ENCODE measurements at places on chromosomes 2 and 18.

DNA sequence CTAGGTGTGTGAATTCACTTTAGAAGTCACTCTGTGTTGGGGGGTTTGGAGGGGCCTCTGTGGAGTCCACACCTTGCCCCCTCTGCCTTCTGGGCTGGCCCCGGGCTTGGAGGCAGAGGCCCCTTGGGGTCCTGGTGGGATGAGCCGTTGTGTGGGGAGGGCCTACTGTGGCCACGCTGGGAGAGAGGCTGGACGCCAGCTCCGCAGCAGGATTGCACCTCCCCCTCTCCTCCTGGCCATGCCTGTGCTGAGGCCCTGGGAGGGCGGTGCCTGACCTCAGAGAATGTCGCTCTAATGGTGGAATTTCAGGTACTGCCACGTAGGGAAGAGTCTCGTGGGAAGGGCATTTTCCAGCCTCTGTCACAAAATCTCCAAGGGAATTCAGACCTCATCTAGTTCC is 237.0 kb downstream of the ATAD2B start:
- no peak for DNase-seq

- no peak for DNase-seq
Observed at GRCh38 chr2:74481961-74482800, 617 bp downstream of the CCDC142 start.

- DNase-seq, result no peak
Observed at GRCh38 chr2:126634273-126634861, 21.6 kb upstream of the GYPC start.

DNA sequence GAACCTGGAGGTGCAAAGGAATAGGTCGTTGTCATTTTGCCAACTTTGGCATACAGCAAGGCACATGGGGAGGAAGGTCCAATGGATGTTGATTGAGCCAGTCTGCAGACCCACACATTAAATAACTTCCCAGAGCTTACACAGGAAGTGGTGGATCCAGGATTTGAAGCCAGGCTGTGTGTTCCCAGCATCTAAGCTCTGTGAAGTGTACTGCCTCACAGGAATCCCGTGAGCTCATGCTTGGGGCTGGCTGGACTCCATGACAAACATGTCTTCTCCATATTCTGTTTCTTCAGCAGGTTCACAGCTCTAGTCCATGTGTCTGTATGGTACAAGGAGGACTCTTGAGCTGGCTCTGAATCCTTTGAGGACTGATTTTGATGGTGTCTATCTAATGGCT is 63.9 kb downstream of the KLHL29 start:
- no peak for DNase-seq

- no peak for DNase-seq
Observed at GRCh38 chr2:84938194-84938879, 32.6 kb upstream of the KCMF1 start.

DNA sequence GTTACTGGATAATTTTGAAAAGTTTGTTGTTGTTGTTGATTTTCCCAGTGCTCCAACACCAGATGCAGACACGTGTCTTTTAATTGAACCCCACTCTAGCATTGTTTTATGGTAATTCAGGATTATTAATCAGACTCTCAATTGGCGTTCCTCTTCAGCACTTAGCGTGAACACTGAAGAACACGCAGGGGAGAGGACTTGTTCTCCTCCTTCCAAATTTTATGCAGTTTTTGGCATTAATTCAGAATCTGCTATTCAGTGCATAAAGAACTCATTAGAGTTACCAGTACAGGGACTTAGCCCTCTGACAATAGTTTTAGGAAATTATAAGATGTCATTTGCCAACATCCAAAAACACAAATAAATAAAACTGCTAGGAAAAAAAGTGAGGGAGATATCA is 75.5 kb downstream of the SNTG2 start:
- DNase-seq, result no peak

DNA sequence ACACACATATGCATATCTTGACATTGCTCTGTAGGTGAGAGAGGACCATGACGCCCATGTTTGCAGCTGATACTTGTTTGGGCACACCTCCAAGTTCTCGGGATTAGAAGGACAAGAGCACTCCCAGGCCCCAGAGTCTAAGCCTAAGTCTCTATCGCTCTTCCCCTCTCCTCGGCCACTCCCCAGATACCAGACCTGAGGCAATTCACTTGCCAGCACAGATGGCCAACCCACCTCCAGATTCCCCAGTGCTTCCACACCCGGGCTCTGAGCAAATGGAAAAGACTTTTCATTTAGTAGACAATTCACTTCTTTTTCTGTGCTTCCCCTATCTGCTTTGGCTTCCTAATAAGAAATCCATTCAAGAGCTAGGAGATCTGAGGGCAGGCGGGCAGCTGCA is 32.9 kb downstream of the EHD3 start:
- DNase-seq, result no peak

GRCh38 chr2:69715964-69716363 is 26.0 kb upstream of the ANXA4 start:
- DNase-seq, result no peak

DNA sequence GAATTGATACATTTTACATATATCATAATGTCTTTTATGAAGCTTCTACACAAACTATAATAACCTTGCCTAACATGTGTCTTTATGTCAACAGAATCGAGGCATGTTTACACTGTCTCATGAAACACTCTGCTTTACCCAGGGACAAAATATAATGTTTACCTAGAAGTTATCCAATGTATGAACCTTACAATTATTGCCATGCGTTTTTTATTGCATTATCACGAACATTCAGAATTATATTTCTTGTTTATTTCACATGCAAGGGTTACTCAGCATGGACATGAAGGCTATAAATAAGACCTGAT is 19.8 kb downstream of the LONRF2 start:
- no peak for DNase-seq

DNA sequence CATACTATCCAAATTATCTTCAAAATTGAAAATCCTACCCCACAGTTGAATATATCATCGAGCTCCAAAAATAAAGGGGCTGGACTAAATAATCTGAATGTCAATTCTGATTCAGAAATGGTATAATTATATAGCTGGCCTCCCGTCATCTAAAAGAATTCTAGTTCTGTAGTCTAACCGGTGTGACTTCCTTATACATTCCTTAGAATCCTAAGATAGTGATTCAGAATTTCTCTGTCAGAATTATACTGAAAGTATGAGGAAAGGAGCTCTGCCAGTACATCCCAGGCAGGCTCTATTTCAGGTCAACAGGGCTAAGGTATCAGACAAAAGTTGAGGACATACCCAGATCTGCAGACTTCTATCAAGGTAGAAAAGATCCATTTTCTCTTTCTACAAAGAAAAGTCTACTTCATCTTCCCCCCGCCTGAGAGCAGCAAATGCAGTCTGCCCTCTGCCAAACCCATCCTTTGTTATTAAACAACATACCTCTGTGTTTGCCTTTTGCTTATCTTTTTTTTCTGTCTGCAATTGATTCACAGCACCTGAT is 128.5 kb downstream of the METTL4 start:
- DNase-seq, result no peak

- no peak for DNase-seq
Observed at GRCh38 chr2:138724327-138724726, 55.9 kb downstream of the NXPH2 start.

DNA sequence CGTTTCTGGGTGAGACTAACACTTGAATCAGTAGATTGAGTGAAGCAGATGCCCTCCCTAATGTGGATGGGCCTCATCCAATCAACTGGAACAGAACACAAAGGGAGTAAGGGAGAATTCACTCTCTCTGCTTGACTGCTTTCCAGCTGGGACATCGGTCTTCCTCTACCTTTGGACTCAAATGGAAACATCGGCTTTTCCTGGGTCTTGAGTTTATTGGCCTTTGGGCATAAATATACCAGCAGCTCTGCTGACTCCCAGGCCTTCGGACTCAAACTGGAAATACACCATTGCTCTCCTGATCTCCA is 311.6 kb downstream of the STK39 start:
- no peak for DNase-seq

- DNase-seq, result no peak
Observed at GRCh38 chr2:179332903-179333302, 68.3 kb upstream of the SESTD1 start.

GRCh38 chr2:108910011-108910431 is 79.0 kb downstream of the EDAR start:
- DNase-seq, result peak; percentile 2

DNA sequence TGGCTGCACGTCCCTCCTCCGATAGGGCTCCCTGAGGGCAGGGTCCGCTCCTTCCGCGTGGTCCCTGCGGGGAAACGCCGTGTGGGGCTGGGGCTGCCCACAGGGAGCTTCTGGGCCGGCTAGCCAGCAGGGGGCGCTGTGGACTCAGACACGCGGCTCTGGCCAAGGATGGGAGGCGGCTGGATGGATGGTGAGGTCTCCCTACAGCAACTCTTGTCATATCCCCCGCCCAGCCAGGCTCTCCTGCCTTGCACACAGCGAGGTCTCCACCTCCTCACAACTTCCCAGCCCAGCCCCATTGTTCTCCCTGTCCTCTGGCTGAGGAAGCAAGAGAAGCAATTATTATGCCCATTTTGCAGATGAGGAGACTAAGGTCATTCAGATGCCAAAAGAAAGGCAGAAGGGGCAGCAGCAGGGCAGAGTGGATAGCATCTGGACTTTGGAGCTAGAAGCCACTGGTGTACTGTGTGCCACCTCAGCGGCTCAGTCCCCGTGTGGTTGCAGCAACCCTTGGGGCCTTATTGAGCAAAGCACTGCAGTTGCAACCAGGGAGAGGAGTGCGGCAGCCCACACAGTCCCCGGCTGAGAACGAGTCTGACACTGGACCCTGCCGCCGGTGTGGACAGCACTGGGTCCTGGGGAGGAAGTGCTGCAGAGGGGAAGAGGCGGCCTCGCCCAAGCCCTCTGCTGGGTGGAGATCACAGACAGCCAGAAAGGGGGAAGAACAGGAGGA is 99.0 kb downstream of the ZFP36L2 start:
- DNase-seq, result peak; percentile 78

GRCh38 chr18:74836296-74837139 is 238.8 kb downstream of the ZNF407 start:
- DNase-seq, result no peak

GRCh38 chr2:10787176-10787968 is 25.2 kb downstream of the PDIA6 start:
- DNase-seq, result no peak

GRCh38 chr2:9702604-9703084 is 71.8 kb upstream of the YWHAQ start:
- DNase-seq, result no peak
